ENCODE measurements at places on chromosomes 13 and 19.
A peak's percentile ranks its signal among the peaks of the same experiment; 100 is the strongest.

GRCh38 chr19:556611-557382 is 12.9 kb downstream of the GZMM start:
- no peak for DNase-seq

GRCh38 chr19:39428283-39429112 is 7.3 kb downstream of the RPS16 start:
- no peak for DNase-seq

DNA sequence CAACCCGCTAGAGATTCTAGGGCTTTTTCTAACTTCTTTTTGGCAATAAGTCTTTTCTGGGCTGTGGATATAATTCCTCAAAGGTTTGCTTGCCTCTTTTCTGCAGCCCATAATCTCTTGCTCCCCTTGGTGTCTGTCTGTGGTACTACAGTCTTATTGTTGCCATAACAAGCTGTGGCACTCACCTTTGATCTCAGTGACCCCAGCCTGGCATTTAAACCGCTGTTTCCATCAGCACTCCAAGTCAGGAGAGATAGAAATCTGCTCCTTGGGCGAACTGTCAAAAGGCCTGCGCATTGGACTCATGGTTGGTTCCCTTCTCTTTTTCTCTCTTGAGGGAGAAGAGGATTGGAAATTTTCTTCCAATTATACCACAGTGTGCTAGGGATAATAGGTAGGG is 14.5 kb upstream of the MPHOSPH8 start:
- no peak for DNase-seq

- DNase-seq, result no peak
Measured at GRCh38 chr19:1354970-1355567, 28.6 kb upstream of the NDUFS7 start.

- no peak for DNase-seq
Measured at GRCh38 chr19:4013886-4014540, 6.5 kb downstream of the PIAS4 start.

DNA sequence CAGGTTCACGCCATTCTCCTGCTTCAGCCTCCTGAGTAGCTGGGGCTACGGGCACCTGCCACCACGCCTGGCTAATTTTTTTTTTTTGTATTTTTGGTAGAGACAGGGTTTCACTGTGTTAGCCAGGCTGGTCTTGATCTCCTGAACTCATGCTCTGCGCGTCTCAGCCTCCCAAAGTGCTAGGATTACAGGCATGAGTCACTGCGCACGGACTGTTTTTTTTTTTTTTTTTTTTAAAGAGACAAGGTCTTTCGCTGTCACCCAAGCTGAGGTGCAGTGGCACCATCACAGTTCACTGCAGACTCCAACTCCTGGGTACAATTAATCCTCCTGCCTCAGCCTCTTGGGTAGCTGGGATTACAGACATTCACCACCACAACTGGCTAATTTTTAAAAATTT is 8.2 kb upstream of the ADAMTS10 start:
- no peak for DNase-seq

DNA sequence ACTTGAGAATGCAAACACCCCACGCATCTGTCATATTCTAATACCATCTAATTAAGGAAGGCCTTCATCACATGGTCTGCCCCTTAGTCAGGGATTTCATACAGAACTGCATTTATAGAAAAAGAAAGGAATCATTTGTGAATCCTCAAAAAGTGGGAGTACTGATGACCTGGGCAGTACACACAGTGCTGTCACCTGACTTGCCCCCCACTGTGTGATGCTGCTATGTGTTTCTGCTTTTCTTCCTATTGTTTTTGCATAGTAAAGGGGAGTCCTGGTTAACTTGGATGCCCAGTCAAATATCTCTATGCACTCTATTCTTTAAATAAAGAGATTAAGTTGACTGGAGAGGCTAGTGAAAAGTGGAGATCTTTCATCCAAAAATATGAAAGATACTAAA is 1921.2 kb upstream of the PRR20A start:
- DNase-seq, result no peak

DNA sequence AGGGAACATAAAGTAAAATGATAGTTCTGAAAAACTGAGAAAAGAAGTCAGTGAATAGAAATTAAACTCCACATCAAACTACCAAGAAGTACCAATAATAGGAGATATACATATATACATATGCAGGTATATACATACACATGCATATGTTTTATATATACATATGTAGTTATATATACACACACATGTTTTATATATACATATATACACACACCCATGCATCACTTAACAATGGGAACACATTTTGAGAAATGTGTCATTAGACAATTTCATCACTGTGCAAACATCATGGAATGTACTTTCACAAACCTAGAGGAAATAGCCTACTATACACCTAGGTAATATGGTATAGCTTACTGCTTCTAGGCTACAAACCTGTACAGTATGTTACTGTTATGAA is 626.8 kb upstream of the PCDH9 start:
- no peak for DNase-seq

DNA sequence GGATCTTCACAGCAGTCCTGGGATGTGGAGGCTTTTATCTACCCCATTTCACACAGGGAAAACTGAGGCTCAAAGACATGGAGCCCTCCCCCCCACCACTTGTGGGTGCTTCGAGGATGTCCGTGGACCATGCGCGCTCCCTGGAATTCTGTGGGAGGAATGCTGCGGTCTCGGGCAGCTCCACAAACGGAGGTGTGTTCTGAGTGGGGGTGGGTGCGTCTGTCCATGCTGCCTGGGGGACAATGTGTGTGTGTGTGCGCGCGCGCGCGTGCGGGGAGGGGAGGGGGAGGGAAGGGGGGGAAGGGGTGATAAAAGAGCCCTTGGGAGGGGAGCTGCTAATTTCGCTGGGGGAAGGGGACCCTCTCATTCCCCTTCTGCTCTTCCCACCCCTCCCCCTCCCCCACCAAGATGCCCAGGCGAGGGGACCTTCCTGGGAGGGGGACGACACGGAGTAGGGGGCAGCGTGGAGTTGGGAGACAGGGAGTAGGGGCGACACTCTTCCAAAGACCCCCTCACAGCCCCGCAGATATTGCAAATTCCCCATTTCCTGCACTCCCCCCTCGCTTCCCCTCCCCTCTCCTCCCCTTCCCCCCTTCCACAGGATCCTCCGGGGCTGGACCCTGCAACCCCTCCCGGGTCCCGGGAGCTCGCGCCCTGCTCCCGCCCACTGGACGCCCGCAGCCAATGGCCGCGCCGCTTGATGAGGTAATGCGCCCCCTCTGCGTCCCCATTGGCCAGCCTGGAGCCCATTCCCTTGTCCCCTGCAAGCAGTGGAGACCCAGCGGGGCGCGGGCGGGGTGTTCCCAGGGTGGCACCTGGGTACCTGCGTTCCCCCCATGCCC is 18.9 kb upstream of the ZNRF4 start:
- DNase-seq, result no peak

DNA sequence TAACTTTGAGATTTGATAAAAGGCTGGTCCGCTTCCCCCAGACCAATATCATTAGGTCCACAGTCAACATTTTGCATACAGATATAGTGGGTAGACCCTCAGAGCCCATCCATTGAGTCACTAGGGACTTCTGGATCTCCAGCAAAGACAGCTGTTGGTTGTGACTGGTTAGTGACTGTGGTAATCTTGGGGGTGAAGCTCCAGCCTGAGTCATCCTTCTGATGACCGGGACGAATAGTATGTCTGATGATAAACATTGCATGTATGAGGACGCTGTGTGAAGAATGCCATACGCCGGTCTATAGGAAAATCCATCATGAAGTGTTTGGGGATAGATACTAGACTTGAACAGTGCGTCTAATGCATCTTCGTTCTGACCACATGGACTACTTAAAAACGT is 307.0 kb downstream of the UQCRFS1 start:
- DNase-seq, result no peak

DNA sequence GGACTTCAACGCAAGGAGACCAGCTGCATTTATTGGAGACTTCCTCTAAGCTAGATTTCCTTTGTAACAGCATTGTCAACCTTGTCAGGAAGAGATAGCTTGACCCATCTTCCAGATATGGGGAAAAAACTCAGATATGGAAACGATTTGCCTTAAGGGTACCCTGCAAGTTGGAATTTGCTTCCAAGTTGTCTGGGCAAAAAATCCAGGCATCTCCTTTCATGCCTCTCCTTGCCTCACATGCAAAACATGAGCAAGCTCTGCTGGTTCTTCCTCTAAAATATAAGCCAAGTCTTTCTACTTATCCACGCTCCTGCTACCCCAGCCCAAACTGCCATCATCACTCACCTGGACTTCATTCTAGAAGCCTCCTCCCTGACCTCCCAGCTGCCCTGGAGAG is 6.4 kb upstream of the DNMT1 start:
- DNase-seq, result no peak

GRCh38 chr19:1853295-1854038 is 5.2 kb upstream of the REXO1 start:
- peak; percentile 72 for DNase-seq

DNA sequence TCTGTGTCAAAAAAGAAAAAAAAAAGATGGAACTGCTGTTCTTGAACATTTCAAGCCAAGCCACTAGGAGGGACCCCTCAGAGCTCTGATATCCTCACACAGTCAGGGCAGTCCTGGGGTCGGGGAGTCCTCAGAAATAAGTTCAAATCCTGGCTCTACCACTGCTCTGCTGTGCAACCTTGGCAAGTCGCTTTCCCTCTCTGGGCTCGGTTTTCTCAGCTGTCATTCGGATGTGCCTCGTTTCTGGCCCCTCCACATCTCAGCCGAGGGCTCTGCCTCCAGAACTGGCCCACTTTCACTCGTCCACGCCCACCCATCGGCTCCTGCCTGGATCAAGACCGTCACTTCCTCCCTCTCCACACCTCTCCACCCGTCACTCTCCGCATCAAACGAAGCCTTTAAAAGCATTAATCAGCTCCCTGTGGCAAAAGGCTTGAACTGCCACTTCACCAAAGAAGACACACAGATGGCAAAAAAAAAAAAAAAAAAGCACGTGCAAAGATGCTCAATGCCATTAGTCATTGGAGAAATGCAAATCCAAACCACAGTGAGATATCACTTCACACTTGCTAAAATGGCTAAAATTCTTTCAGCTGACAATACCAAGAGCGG is 7.4 kb upstream of the ZNRF4 start:
- no peak for DNase-seq

DNA sequence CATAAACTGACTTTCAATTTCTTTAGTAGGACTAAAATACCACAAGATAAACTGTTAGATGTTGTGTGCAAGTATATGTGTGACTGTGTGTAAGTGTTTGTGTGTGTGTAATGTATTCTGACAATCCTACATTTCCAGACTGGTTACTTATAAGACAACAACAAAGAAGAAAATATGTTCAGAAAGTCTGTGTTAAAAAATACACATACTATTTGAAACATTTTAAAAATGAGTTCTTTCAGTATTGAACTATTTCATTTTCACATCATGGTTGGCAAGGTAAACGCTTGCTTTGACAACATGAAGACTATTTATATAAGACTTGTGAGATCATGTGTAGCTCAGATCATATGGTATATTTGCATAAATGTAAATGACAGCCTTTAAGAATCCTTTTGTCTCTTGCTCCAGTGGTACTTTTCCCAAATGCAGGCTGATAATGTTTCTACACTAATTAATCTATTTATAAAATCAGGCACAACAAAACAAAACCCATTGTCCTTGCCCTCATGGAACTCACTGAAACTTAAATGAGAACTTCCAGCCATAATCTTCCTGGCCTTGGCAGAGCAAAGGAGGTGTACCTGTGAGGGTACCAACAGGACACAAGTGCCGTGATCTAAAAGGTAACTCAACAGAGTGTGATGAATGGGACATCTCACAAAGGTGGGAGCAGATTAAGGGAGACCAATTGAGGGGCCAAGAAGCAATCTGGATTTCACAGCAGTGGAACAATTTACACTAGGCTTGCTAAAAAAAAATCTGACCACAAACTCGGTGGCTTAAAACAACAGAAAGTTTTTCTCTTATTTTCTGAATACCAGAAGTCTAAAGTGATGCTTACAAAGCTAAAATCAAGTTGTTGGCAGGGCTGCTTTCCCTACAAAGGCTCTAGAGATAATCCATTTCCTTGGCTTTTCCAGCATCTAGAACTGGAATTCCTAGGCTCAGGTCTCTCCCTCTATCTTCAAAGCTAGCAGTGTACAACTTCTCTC is 349.0 kb downstream of the TBC1D4 start:
- DNase-seq, result no peak

DNA sequence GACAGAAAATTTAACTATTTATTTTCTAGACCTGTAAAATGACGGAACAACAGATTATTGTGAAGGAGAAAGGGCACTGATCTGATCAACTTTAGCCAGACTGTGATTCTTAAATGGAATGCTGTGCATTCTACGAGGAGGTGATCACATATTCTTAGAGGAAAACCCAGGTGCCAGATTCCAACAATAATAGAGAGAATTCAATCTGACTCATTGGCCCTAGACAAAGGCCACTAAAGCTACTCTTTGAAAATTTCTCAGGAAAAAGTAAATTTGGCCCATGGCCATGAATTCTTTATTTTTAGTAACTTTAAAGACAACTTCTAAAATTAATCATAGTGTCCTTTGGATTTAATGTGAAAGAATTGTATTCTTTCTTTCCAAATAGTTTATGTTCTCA is 58.6 kb upstream of the POSTN start:
- no peak for DNase-seq
